Thoracic aorta endothelial cell (primary cell): ENCODE measurements at places on chromosomes 3 and 15. TPM values are rescaled to one million over a fixed set of nuclear protein-coding genes. Genes with fewer than 3 reads are reported as not detected.

UCN2 gene
- total RNA-seq = not detected in 2 replicates

GRIP2 gene
- total RNA-seq = 0.14 TPM in 1 of 2 replicates, not detected in the other

BOC gene
- 0.40 and 0.86 TPM in 2 replicates for total RNA-seq

FAM162A gene
- 21.0 and 24.6 TPM in 2 replicates for total RNA-seq

PODXL2 gene
- total RNA-seq = 4.4 and 7.7 TPM in 2 replicates

CLASP2 gene
- total RNA-seq = 67.6 and 70.1 TPM in 2 replicates

DUOXA2 gene
- total RNA-seq = not detected in 2 replicates

ASB14 gene
- not detected in 2 replicates for total RNA-seq

TMED3 gene
- total RNA-seq = 111 and 126 TPM in 2 replicates

NSUN3 gene
- total RNA-seq = 15.7 and 16.4 TPM in 2 replicates

COLQ gene
- 0.13 and 1.1 TPM in 2 replicates for total RNA-seq

CACNA2D3 gene
- under 0.01 TPM in 1 of 2 replicates, not detected in the other for total RNA-seq

OCA2 gene
- not detected in 2 replicates for total RNA-seq

RLBP1 gene
- total RNA-seq = not detected in 2 replicates

IDH3A gene
- total RNA-seq = 68.5 and 80.3 TPM in 2 replicates

GABRG3 gene
- total RNA-seq = not detected in 2 replicates

EPHA3 gene
- not detected in 2 replicates for total RNA-seq

COMMD2 gene
- 48.3 and 51.8 TPM in 2 replicates for total RNA-seq

CCDC191 gene
- 2.1 TPM in 2 replicates for total RNA-seq

SHC4 gene
- 0.53 and 0.65 TPM in 2 replicates for total RNA-seq

ZNF860 gene
- 1.9 and 3.6 TPM in 2 replicates for total RNA-seq

CHRFAM7A gene
- 5.3 and 5.7 TPM in 2 replicates for total RNA-seq

SEMA5B gene
- 0.07 TPM in 1 of 2 replicates, not detected in the other for total RNA-seq
